ENCODE measurements at places on chromosomes 2 and 18. TPM values are rescaled to one million over a fixed set of nuclear protein-coding genes. Genes with fewer than 3 reads are reported as not detected.

The SLC8A1 gene
- total RNA-seq: 22.6 TPM

DNA sequence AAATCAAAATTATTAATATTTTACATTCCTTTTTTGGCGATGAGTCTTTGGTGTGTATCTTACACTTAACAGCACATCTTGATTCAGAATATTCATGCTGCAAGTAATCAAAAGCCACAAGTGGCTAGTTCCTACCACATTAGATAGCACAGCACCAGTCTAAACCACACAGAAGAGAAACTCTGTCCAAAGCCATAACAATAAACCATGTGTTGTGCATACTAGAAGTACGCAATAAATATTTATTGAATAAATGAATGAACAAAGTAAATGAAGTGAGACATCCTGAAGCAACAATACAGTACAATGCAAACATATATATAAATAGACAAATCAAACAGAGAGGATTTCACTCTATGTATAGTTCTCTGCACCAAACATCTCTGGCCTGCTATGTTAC lies 287.3 kb downstream of the EXOC6B start:
- DNase-seq: no peak

The MRPL44 gene
- total RNA-seq: 35.5 TPM

GRCh38 chr2:16055848-16056580 lies 115.7 kb downstream of the MYCN start:
- no peak for DNase-seq

GRCh38 chr2:145235312-145235711 lies 715.4 kb upstream of the ZEB2 start:
- no peak for DNase-seq

- DNase-seq: no peak
Observed at GRCh38 chr18:74632856-74633255, 35.2 kb downstream of the ZNF407 start.

The UGT1A4 gene
- 4.0 TPM for total RNA-seq

- DNase-seq: no peak
Observed at GRCh38 chr2:122859260-122859659, 1103.8 kb downstream of the TSN start.

The SERPINB13 gene
- total RNA-seq: not detected

DNA sequence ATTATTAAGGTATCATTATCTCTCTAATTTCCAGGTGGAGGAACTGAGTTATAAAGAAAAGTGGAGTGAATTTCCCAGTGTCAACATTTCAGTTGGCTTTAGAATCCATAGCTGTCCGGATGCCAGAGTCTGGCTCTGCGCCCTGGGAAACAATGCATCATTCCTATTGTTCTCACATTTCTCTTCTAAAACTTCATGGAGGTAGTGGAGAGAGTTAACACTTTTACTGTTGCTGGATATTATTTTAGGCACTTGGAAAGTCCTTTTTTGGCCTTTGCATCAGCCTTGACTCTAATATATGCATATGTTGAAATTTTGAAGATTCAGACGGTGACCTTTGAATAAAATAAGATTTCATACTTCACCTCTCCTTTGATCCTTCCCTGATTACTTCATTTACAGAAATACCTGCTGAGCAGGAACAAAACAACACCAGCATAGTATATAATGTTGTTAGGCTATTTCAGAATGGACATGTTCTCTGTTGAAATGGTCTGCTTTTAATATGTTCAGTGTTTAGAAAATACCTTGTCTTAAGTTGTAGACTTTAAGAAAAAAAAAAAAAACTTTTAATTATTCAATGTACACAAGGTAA lies 148.8 kb downstream of the EPHA4 start:
- DNase-seq: no peak

DNA sequence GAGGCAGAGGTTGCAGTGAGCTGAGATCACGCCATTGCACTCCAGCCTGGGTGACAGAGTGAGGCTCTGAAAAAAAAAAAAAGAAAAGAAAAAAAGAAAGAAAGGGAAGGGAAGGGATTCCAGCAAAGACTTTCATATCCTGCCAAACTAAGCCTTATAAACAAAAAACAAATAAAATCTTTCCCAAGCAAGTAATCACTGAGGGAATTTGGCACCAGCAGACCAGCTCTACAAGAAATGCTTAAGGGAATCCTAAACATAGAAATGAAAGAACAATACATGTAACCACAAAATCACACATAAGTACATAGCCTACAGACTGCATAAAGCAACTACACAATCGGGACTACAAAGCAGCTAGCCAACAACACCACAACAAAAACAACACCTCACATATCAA lies 79.1 kb downstream of the TRABD2A start:
- DNase-seq: no peak

DNA sequence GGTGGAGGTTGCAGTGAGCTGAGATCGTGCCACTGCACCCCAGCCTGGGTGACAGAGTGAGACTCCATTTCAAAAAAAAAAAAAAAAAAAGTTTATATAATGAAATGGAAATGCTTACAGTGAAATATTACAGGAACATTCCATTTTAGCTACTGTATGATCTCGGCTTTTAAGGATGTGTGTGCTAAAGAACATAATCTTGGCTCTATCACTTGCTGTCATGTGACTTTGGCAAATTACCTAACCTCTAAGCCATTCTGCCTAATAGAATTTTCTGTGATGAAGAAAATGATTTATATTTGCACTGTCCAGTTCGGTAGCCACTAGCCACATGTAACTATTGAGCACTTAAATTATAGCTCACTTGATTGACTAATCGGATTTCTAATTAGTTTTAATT lies 36.3 kb downstream of the SMAD4 start:
- DNase-seq: no peak

GRCh38 chr2:26706616-26707473 lies 14.3 kb downstream of the KCNK3 start:
- no peak for DNase-seq

The CPS1 gene
- 0.70 TPM for total RNA-seq

- DNase-seq: no peak
Observed at GRCh38 chr18:5974696-5975095, 79.4 kb upstream of the TMEM200C start.

- DNase-seq: no peak
Observed at GRCh38 chr2:167258712-167259111, 370.4 kb downstream of the XIRP2 start.

DNA sequence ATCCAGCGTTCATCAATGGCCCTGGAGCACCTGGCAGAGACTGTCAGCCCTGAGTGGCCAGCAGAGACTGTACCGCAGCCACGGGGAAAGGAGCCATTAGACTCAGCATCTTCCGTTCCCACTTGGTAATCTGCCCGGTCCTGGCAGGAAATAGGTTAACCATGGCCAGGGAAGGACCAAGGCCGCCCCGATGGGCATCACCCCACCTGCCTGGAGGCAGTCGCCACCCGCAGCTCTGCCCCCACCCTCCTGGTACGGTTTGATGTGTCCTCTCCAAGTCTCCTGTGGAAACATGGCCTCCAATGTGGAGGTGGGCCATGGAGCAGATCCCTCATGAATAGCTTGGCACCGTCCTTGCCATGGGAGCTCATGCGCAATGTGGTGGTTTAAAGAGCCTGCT lies 75.3 kb downstream of the RTP5 start:
- no peak for DNase-seq

Measured in left colon (tissue), 2 donors.